Activated CD4-positive, CD25-positive, alpha-beta regulatory T cell treated with anti-CD3 and anti-CD28 coated beads, Interleukin-2, amount 50 U/mL, for 24 hours (primary cell): ENCODE measurements at places on chromosomes 6 and 20.

- ATAC-seq: no peak
Measured at GRCh38 chr20:14259689-14260088, 77.7 kb downstream of the FLRT3 start.

DNA sequence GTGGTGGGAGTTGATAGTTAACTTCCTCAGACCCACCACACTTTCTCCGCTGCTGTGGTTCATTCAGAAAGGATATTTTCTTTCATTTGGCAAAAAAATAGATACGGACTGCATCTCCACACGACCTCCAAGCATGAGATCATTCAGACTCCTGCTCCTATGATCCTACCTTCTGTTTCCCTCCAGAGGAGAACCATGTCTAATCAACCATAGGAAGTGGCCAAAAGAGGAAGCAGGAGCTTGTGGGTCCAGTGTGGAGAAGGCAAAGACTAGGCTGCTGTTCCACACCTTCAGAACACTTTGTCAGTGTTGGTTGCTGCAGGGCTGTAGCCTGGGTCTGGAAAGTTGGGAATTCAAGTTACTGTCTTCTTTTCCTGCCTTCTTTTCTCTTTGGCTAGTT lies 10.6 kb upstream of the KIF13A start:
- no peak for ATAC-seq

GRCh38 chr6:21846541-21847451 lies 253.2 kb downstream of the SOX4 start:
- no peak for ATAC-seq

GRCh38 chr20:32158943-32159660 lies 48.4 kb downstream of the PLAGL2 start:
- ATAC-seq: peak; percentile 72

- ATAC-seq: no peak
Measured at GRCh38 chr6:148713921-148714320, 32.9 kb upstream of the UST start.

DNA sequence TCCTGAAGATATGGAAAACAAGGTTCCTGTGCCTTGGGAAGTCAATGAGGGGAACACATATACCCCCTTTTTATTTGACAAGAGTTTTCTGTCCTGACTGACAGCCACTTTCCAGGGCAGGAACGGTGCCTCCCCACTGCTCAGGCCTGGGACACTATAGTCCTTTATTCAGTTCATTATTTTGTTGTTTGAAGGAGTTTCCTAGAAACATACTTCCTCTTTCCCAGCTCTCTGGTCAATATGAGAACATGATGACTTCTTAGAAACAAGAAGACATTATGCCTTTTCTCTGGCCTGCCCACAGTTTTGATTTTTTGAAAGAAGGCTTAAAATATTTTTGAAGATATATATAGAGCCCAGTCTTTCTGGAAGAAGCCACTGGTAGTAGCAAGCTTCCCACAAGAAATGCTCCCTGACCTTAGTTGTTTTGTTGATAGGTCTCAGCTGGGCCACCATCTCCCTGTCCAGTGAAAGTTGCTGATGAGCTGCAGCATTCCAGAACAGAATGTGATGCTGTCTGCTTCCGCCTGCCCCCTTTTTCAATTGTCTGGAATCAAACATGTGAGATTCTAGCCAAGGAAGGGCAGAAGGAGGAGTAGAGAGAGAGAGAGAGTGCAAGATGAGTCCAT lies 350.0 kb upstream of the PRND start:
- ATAC-seq: no peak

GRCh38 chr20:49990271-49990720 lies 7.5 kb downstream of the SNAI1 start:
- no peak for ATAC-seq

GRCh38 chr6:108736832-108737231 lies 111.4 kb upstream of the ARMC2 start:
- no peak for ATAC-seq

- ATAC-seq: no peak
Measured at GRCh38 chr20:40655451-40655850, 33.6 kb downstream of the MAFB start.

GRCh38 chr20:46959081-46959692 lies 64.5 kb downstream of the EYA2 start:
- ATAC-seq: no peak

GRCh38 chr6:153103319-153103655 lies 27.8 kb downstream of the RGS17 start:
- no peak for ATAC-seq

- no peak for ATAC-seq
Measured at GRCh38 chr6:124099520-124099919, 295.9 kb downstream of the NKAIN2 start.

GRCh38 chr20:49281059-49281912 lies 3.4 kb upstream of the ZNFX1 start:
- ATAC-seq: no peak

GRCh38 chr6:161890133-161890831 lies 616.4 kb upstream of the AGPAT4 start:
- no peak for ATAC-seq

DNA sequence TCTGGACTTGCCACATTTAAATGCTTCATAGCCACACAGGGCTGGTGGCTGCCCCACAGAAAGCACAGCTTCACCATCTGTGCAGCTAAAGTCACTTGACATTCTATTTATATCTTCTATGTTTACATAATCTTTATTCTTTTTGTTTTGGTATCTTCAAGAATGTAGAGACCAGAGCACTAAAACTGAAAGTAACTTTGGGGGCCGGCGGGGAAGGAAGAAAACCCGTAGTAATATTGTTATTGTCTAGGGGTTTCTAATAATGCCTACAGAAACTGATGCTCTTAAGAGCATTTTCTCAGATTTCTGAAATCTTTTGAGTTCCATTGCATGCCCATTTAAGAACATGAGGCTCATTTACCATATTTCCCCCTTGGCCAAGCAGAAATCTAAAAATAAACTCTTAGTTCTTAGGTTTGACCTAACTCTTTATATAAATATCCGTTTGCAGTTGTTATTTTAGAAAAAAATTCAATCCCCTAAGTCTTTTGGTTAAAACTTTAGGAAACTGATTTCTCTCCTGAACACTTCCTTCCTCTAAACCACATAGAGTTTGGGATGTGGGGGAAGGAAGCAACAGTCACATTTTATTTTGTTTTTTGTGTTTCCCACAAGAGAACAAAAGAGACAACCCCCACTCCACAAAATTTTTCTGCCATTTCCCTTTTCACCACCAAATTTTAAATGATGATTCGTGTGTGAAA lies 207.6 kb downstream of the OGFRL1 start:
- ATAC-seq: no peak
